ENCODE measurements at places on chromosomes 12 and 14. TPM values are rescaled to one million over a fixed set of nuclear protein-coding genes. Genes with fewer than 3 reads are reported as not detected.

The AHNAK2 gene
- polyA plus RNA-seq = 2.2 TPM

The SLC5A8 gene
- polyA plus RNA-seq = 37.2 TPM

The RPGRIP1 gene
- polyA plus RNA-seq = 0.65 TPM

The CISTR gene
- polyA plus RNA-seq = not detected

DNA sequence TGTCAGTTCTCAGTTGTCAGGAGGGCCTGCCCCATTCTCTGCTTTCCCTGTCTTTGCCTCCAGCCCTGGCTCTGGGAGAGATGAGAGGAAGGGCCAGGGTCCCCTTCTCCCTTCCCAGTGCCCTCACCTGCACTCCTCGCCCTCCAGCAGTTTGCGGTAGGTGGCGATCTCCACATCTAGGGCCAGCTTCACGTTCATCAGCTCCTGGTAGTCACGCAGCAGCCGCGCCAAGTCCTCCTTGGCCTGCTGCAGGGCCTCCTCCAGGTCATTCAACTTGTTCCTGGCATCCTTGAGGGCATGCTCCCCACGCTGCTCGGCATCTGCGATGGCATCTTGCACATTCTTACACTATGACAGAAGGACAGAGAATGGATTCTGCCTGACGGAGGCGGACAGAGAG is 5.4 kb downstream of the KRT2 start:
- no peak for DNase-seq

GRCh38 chr12:13179211-13180074 is 17.1 kb upstream of the EMP1 start:
- DNase-seq = no peak

DNA sequence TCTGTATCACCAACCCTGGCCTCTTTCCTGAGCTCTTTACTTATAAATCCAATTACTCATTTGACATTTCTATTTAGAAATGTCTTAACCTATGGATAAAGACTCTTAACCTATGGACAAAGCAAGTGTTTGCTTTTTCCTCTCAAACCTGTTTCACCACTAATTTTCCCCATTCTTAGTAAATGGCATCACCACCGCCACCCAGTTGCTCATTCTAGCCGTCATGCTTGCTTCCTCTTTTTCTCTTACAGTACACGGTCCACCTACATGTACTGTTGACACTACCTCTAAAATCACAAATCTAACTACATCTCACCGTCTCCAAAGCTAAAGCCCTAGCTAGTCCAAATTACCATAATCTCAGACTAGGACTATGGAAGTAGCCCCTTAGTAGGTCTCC is 60.0 kb downstream of the CAPS2 start:
- DNase-seq = no peak

All from right renal cortex interstitium (tissue), 3 donors.